SW480 (cell line): ENCODE measurements at places on chromosomes 3 and 15.

DNA sequence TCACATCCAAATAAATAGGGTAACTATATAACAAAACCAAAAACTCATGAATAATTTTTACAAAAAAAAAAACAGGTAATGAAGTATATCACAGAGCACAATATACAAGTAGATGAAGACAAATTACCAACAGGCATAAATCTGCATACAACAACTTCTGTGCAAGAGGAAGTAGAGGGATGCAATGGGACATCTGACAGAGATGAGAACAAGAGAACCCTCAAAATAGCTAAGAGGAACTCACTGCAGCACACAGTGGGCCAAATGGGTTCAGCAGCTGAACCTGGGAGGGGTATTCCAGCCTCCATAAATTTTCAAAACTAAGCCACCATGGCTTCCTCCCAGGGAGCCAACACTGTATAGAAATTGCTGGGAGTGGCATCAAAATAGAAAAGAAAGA lies 9.6 kb upstream of the BTLA start:
- DNase-seq: no peak

DNA sequence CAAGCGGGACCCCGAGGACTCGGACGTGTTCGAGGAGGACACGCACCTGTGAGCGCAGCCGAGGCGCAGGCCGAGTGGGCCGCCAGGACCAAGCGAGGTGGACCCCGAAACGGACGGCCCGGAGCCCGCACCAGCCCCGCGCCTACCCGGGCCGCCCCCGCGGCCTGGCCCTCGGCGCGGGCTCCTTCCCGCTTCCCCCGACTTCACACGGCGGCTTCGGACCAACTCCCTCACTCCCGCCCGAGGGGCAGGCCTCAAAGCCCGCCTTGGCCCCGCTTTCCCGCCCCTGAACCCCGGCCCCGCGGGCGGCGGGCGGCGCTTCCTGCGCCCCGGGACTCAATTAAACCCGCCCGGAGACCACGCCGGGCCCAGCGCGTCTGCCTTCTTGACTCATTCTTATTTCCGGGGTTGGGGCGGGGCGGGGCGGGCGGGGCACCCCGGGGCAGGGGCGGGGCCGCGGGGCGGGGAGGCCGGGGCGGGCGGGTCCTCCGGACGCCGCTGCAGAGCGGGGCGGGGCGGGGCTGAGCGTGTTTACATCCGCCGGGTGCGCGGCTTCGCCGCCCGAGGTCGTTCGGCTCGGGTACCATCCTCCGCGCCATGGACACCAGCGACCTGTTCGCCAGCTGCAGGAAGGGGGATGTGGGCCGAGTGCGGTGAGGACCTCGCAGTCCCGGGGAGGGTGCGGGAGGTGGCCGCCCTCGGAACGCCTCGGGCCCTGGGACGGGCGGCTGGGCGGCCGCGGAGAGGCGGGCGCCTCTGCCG lies at the start of gene ABTB1:
Gene ABTB1 (plus strand): TSS at position 524 of the 762 bp plus-strand sequence. CDS start 74 bp downstream, at position 598.
- DNase-seq: peak; percentile 69

GRCh38 chr3:73746623-73747022 lies 121.9 kb upstream of the PDZRN3 start:
- DNase-seq: no peak

- DNase-seq: peak; percentile 12
Observed at GRCh38 chr3:185342459-185343174, 20.3 kb upstream of the MAP3K13 start.

DNA sequence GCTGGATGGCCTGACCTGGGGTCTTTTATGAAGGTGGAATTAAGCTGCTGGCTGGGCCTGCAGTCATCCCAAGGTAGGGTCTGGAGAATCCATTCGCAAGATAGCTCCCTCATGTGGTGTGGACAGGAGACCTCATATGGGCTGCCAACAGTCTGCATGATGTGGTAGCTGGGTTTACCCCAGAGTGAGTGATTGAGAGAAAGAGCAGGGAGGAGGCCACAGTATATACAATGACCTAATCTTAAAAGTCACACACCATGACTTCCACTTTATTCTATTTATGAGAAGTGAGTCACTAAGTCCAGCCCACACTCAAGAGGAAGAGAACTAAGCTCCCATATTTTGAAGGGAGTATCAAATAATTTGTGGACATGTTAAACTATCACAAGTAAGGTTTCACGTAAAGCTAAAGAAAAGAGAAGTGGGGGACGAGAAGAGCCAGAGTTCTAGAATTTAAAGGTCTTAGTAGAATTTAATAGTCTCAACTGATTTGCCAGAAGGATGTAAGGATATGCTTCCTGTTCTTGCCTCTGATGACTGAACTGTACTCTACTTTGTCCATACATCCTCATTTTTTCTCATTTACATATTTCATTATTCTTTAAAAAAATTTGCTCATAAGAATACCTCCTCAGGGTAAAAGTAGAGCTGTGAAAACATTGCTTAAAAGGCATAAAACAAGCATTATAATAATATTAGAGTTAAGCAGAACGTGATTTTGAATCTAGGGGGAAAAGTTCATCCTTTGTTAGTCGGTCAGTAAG lies 184.4 kb downstream of the PEX5L start:
- no peak for DNase-seq

DNA sequence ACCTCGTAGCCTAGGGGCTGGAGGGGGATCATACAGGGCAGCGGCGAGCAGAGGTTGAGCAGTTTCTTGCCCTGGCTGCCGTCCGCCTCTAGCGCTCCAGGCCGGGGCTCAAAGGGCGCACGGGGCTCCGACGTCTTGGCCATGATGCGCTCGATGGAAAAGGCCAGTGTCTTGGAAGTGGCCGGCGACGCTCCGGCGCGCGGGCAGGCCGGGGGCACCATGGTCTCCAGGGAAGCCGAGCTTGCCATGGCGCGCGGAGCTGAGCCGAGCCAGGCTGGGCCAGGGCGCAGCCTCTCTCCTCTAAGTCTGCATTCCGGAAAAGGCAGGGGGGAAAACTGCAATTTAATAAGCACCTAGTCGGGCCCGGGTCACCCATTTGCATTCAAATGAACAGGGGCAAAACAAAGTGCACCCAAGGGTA lies 719 bp downstream of the FEZF2 start:
- DNase-seq: no peak

DNA sequence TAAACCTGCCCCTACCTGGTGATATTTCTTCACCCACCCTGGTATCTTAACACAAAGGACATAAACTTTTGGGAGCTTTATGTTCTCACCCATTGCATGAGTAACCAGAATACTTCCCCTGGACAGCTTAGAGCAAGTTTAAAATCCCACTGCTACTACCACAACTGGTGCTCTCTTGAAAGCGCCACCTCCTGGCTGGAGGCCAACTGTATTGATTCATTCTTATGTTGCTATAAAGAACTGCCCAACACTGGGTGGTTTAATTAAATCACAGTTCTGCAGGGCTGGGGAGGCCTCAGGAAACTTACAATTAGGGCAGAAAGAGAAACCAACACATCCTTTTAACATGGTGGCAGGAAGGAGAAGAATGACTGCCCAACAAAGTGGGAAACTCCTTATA lies 592.4 kb downstream of the EPHA3 start:
- DNase-seq: no peak

DNA sequence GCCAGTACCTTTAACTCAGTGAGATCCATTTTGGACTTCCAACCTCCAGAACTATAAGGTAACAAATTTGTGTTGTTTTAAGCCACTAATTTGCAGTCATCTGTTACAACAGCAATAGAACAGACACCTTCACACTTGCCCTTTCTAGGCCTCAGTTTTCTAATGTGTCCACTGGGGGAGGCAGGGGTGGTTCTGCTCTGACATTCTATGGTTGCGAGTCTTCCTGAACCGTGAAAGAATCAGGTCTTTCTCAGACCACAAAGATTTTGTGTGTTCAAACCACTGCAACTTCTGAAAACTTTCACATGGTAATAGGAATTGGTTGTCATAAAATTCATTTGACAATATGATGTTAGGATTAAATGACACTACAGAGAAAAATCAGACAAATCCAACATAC lies 26.8 kb upstream of the CSTA start:
- no peak for DNase-seq

DNA sequence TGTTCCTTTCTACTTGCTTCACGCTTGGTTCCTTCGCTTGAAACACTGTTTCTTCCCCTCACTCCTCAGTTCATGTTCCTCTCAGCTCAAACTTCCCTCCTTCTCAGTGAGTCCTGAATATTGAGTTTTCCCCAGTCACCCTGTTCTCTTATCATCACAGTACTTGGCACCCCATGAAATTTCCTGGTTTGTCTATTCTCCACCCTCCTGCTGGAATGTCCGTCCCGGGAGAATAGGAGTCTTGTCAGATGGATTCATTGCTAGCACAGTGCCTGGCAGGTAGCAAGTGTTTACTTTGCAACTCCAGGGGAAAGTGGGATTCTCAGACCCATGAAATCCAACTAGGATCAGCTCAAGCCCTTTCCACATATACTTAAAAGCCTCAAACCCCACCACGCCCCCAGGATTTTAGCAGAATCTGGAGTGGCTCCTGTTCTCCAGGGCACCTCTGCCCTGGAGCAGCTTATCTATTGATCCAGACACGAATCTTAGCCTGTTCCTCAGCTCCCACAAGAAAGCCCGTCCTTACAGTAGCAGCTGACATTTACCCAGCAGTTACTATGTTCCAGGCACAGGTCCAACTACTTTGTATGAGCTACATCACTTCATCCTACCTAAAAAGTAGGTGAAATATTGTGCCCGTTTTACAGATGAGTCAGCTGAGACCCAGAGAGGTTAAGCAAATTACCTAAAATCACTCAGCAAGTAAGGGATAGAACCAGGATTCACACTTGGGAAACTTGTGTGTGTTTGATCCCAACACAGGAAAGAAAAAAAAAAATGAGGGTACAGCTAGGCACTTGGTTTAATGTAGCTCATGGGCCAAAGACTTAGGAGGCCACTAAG lies 36.8 kb upstream of the MAP3K13 start:
- DNase-seq: no peak

DNA sequence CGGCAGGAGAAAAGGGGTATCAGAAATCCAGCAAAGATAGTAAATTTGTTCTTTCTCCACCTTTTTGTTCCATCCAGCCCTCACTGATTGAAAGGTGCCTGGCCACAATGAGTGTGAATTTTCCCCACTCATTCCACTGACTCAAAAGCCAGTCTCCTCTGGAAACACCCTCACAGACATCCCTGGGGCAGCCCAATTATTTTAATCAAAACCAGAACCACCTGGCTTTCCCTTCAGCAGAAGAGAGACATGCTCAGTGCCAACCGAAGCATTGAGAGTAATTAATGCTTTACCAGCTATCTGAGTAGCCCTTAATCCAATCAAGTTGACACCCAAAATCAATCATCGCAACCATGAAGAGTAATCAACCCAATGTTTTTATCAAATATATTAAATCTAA lies 1129.6 kb upstream of the GBE1 start:
- no peak for DNase-seq

GRCh38 chr3:83738202-83738601 lies 1220.6 kb upstream of the CADM2 start:
- DNase-seq: no peak

DNA sequence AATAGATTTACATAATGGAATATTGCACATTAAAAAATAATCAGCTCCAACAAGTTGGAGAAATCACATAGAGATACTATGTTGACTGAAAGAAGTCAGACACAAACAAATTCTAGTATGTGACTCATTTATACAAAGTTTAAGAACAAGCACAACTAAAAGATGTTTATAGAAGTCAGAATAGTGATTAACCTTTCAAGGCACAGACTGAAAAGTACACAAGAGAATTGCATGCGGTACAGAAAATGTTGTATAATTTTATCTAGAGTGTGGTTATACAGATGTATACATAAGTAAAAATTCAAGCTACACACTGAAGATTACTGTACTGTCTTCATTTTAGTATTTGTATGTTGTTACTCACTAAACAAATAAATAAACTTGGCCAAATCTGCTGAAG lies 19.3 kb upstream of the ATOSA start:
- DNase-seq: no peak

DNA sequence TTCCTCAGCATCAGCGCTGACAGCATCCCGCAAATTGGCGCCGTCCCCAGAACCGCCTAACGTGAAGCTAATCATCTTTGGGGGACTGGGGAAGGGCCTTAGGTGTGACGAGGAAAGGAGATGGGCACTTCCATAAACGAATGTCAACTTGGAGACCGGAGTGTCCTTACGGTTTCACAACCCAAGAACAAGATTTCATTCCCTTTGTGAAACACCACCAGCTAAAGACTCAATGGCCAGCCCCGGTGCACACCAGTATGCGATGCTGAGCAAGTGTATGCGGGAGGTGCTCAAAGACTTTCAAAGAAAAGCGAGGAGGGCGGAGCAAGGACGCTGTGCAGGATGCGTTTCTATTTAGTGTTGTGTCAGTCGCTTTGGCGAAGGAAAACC lies 759 bp upstream of the TTBK2 start:
- DNase-seq: no peak

DNA sequence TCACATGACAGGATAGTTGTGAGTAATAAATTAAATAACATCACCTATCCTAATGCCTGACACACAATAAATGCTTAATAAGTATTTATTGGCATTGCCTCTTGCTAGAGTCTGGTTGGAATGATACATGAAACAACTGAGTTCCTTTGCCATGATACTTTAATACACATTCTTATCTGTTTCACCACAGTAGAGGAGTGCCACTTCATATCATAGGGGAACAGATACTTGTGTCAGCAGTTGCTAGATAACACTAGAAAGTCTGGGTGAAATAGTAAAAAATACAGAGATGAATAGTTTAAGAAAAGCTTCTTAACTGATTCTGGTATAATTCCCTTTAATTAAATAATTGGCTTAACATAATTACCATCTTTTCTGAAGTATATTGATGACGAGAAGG lies 380.0 kb upstream of the GOLIM4 start:
- no peak for DNase-seq

DNA sequence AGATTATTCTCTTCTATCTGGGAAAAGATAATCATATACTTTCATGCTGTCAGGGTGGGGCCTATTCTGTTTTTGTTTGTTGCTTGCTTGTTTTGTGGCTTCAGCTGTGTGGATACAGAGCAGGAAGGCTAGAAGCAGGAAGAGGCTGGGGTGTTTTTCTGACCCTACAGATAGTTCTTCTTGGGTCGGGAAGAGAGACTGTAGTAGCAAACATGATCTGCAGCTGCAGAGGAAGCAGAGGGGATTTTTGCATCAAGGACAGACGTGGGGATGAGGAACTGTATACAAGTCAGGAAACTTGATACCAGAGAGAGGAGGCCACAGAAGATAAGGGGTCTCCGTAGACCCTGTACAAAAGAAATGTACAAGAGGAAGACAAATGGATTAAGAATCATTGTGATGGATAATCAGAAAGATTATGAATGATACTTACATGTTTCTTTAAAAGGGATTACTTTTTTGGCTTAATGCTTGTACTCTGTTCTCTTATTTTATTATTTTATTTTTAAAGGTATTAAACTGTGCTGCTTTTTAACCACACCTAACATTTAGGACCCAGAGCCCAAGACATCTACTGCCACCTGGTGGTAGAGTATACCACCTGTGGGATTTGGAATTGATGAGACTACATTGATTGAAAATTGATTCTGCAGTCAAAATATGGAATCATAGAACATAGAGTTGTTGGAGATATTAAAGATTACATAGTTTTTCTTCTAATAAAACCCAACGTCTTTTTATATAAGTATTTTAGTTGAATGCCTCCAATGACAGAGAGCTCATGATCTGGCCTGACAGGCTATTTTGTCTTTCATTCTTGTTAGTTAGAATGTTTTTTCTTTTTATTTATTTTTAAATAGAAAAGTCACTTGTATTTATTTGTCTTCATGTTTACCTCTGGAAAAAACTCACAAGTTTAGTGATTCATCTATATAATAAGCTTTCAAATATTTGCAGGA lies 87.3 kb upstream of the ROPN1 start:
- DNase-seq: peak; percentile 42
